Lung (tissue), 17 donors: ENCODE measurements at places on chromosomes 4 and X. TPM values are rescaled to one million over a fixed set of nuclear protein-coding genes. Genes with fewer than 3 reads are reported as not detected.

DNA sequence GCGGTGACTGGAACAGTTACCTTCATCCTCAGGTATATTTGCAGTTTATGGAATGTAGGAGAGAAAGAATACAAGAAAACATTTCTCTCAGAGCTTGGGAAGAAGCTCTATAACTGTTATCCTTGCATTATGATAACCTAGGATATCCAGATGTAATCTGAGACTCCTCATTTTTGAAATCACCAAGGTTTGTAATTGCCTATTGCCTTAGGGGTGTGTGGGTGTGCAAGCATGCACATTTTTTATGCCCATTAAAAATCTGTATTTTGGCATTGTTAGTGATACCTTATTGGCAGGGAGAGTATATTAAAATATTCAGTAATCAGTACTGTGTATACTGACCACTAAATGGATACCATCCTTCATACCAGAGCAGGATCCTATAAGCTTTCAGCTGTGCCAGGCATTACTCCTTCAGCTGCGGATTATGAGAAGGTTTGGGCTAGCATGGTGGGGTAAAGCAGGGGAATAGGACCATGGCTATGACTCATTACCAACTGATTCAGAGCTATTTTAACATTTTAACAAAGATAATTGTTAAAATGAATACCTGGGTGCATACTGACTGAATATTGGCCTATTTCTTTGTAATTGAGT is 8.3 kb downstream of the SEC24B start:
- H3K27ac ChIP-seq: no peak overlapping the region
- H3K36me3 ChIP-seq: peaks cover 6% of the 10 kb centered on the region
- H3K27me3 ChIP-seq: no peaks in the 10 kb centered on the region
- DNase-seq: no peak

Gene IQSEC2
- total RNA-seq: 24.5 TPM

Gene ATG4A
- total RNA-seq: 14.1 TPM

DNA sequence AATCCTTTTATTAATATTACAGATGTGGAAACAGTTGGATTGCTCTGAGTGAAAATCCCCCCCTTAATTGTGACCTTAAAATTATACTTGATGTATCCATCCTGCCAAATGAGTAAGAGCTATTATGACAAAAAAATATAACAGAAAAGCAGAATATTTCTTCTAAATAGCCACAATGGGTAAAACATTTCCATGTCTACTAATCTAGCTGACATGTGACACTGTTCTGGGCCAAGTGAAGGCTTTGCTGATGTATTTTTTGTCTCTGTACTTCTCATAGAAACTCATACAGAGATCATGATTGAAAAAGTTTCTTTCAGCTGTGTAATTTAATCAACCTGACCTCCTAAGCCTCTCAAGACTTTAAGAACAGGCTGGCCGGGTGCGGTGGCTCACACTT is 569.1 kb upstream of the ZFP42 start:
- H3K27me3 ChIP-seq: no peaks in the 10 kb centered on the region
- no peak overlapping the region for H3K4me3 ChIP-seq
- H3K27ac ChIP-seq: no peak overlapping the region
- DNase-seq: no peak
- H3K4me1 ChIP-seq: no peaks in the 10 kb centered on the region

Gene SYP
- 3.2 TPM for total RNA-seq

Gene ETDA
- not detected for total RNA-seq

Gene DYNLT3
- total RNA-seq: 20.1 TPM

DNA sequence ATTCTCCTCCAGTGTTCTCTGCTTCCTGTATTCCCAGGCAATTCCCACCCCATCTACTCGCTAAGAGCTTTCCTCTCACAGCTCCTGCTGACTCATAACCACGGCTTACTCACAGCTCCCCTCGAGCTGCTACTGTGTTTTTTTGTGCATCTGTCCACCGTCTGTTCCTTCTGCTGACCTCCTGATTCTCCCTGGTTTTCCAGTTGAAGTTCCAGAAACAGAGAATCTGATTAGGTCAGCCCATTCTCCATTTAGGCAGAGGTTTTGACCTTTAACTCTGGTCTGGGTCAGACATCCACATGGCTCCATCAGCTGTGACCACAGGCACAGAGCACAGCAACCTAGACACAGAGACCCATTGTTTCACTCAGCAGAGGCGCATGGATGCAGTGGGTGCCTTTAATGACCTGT is 5.5 kb upstream of the SMIM20 start:
- DNase-seq: no peak
- H3K27ac ChIP-seq: no peak overlapping the region
- H3K36me3 ChIP-seq: no peaks in the 10 kb centered on the region
- peaks cover 6% of the 10 kb centered on the region for H3K4me1 ChIP-seq

GRCh38 chr4:60422439-60422838 is 777.7 kb upstream of the ADGRL3 start:
- no peak overlapping the region for H3K27ac ChIP-seq
- H3K27me3 ChIP-seq: no peaks in the 10 kb centered on the region
- H3K4me1 ChIP-seq: no peaks in the 10 kb centered on the region
- no peak overlapping the region for H3K4me3 ChIP-seq
- no peak for DNase-seq
- no peaks in the 10 kb centered on the region for H3K36me3 ChIP-seq

DNA sequence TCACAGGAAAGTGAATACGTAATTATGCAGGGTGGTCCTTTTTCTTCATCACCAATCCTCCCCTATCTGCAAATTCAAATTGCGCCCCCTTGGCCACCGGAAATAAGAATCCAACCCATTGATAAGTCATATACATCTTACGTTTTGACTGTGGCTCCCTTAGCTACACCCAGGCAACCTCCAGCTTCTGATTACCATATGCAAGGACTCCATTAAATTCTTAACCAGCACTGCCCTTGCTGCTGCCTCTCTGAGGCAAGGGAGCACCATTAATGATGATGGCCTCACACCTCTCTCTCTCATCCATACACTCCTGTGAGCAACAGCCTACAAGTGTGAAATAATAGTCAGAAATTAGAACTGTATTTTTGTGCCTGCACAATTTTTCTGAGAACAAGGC is 106.0 kb upstream of the NOCT start:
- H3K27ac ChIP-seq: no peak overlapping the region
- no peak for DNase-seq
- H3K36me3 ChIP-seq: no peaks in the 10 kb centered on the region
- no peak overlapping the region for H3K4me3 ChIP-seq
- peaks cover 16% of the 10 kb centered on the region for H3K4me1 ChIP-seq
- H3K27me3 ChIP-seq: no peaks in the 10 kb centered on the region

Gene STPG2
- 1.6 TPM for total RNA-seq

Gene ZNF157
- total RNA-seq: 0.40 TPM

DNA sequence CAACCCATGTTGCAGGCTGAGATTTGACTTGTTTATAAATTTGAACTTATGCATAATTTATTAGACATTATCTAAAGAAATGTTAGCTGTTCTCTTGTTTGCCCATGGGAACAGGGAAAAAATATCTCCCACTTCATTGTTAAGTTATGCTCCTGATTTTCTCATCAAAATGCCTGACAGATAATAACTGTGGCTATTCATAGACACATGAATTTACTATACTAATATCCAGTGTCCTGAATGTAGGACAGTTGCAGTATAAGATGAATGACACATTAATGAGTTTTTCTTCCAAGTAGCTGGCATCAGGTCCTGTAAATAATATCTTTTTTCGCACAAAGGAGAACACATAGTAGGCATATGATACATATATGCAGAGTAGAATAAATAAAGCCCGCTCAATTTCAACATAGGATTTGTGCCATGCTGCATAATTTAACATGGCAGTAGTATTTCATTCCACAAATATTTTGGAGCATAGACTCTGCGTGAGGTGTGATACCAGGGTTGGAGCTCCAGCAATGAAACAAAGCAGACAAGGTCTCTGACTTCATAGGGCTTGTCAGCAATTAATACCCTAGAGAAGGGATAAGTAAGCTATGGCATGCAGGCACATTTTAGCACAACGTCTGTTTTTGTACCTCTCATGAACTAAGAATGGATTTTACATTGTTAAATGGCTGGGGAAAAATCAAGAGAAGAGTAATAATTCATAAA is 40.4 kb upstream of the DDX53 start:
- H3K27me3 ChIP-seq: peaks cover 8% of the 10 kb centered on the region
- no peaks in the 10 kb centered on the region for H3K4me1 ChIP-seq

GRCh38 chr4:153344131-153345011 is at the start of gene MND1:
Gene MND1 (plus strand): TSS chr4:153344688. CDS start chr4:153344738, 50 bp downstream.
- peak; percentile 95 for DNase-seq
- H3K4me3 ChIP-seq: peak within 1 kb of the TSS; percentile 78
- no peaks in the 10 kb centered on the region for H3K27me3 ChIP-seq
- peaks cover 16% of the 10 kb centered on the region for H3K4me1 ChIP-seq
- H3K36me3 ChIP-seq: no peaks in the 10 kb centered on the region

Gene CNKSR2
- total RNA-seq: 3.4 TPM

Gene MID1IP1
- total RNA-seq: 49.0 TPM

Gene SMIM31
- total RNA-seq: 3.8 TPM

- no peak overlapping the region for H3K27ac ChIP-seq
- no peaks in the 10 kb centered on the region for H3K36me3 ChIP-seq
- H3K27me3 ChIP-seq: no peaks in the 10 kb centered on the region
- H3K4me1 ChIP-seq: no peaks in the 10 kb centered on the region
- no peak for DNase-seq
These were observed 9.2 kb downstream of the GYG2 start for GRCh38 chrX:2837961-2838360.

Gene HELT
- 2.5 TPM for total RNA-seq
